ENCODE measurements at places on chromosomes 2 and 18.
A peak's percentile ranks its signal among the peaks of the same experiment; 100 is the strongest.

GRCh38 chr2:217694291-217694690, 308.5 kb downstream of the TNS1 start:
- no peak for DNase-seq

- DNase-seq = no peak
Measured at GRCh38 chr2:175166216-175166824, 1.7 kb downstream of the ATF2 start.

GRCh38 chr2:234254783-234255521, 204.4 kb downstream of the SPP2 start:
- DNase-seq = no peak

DNA sequence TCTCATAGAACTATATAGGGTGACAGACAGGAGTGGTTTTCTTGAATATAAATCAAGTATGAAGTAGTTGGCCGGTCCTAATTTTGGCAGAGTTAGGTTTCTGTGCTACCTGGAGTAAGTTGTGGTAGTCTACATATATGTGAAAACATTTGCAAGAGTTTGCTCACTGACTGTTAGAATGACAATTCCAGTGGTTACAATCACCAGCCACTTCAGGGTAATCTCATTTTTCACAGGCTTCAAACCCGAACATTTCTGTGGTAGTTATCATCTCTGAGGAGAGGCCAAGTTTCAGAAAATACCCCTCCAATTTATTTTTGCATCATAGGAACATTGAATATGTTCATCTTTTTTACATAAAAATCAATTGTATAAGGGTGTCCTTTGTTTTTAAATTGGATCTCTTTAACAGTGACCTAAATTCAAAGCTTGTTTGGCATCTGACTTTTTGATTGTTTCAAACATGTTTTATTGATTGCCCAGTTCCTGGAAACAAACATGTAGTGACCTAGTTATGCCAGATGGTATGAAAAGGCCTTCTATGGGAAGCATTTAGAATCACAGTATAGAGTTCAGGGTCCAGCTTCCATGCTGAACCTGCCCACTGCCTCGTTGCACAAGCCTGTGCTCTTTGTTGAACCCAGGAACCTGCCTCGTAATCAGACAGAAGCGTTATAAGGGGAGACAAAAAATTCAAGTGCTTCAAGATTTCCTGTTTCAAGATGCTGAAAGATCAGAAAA, 250.6 kb downstream of the LTBP1 start:
- no peak for DNase-seq

DNA sequence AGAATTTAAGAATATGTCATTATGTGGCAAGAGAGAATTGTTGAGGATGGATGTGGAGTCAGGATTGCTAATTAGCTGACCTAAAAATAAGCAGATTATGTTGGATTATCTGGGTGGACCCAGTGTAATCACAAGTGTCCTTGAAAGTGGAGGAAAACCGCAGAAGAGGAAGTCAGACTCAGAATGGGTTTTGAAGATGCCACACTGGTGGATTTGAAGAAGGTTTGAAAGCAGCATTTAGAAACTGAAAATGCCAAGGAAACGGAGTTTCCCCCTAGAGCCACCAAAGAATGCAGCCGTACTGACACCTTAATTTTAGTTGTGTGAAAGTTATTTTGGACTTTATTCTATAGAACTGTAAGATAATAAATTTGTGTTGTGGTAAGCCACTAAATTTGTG, 41.6 kb upstream of the DPP10 start:
- DNase-seq = no peak

- DNase-seq = no peak
Measured at GRCh38 chr2:181185421-181185820, 205.0 kb downstream of the UBE2E3 start.

GRCh38 chr2:13034861-13035260, 318.1 kb downstream of the TRIB2 start:
- no peak for DNase-seq

DNA sequence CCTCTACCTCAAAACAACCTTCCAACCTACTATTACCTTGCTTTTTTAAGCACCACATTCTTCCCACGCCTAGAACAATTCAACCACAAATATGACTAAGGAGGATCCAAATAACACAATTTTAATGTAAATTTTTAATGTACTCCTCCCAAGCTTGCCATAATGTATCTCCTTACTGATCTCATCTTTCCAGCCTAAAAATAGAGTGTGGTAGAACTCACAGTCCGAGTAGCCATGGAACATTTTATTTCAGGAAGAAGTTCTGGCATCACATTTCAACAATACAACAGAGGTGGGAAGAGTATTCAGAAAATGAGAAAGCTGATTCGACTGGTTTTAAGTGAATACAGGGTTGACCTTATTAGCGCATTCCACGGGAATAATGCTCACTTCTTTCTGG, 15.4 kb downstream of the FEZ2 start:
- no peak for DNase-seq

DNA sequence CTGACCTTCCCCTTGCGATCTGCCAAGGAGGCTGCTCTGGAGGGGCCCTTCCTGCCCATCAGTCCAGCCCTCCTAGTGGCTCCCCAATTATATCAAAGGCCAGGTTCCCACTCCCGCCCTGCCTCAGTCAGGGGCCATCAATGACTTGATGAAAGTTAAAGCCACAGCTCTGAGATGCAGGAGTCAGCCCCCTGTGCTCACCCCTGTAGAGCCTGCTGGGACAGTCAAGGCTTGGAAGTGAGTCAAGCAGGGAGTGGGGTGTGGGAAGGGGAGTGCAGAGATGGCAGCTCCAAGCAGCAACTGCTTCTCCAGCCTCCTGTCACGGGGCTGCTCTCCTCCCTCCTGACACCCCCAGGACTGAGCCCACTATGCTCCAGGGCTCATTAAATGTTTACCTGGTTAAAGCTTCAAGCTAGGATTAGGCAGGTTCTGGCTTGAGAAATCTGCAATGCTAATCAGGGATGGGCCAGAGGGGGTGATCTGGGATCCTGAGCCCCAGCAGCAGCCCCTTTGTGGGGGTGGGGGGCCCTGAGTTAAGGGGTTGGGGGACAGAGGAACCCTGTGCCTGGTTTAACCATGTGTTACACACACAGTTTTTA, 42.7 kb upstream of the ALK start:
- no peak for DNase-seq

DNA sequence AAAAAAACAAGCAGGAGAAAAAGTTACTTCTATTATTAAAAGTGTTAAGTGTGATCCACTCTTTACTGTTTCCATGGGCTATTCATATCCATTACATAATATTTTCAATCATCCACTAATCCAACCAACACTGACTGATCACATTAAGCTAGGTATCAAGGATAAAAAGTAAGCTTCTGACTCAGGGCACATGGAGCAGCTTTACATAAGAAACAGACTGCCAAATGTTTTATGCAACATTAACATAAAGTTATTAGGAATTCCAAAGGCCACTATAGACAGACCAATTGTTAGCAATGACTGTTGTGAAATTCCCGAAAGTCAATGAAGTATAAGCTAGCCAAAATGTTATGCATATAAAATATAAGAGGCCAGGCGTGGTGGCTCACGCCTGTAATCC, 277.6 kb downstream of the ZEB2 start:
- no peak for DNase-seq

- no peak for DNase-seq
Measured at GRCh38 chr2:237053066-237053465, 32.6 kb upstream of the COPS8 start.

GRCh38 chr2:41930807-41931566, 116.8 kb upstream of the PKDCC start:
- no peak for DNase-seq

GRCh38 chr2:118823633-118824032, 23.8 kb downstream of the EN1 start:
- DNase-seq = no peak

GRCh38 chr2:21155365-21156136, 31.8 kb downstream of the TDRD15 start:
- no peak for DNase-seq

DNA sequence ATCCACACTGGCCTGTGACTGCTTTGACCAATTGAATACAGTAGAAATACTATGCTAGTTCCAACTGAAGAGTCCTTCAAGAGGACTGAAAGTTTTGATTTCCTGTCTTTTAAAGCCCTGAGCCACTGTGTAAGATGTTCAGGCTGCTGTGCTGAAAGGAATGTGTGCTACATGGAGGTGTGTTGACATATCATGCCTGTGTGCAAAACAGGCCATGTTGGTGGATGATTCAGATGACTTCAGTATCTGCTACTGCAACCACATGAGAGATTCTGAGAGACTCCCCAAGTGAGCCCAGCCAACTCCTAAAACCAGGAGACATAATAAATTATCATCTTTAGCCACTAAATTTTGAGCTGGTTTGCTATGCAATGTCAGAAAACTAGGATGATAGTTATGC, 662.9 kb downstream of the ZEB2 start:
- DNase-seq = no peak

DNA sequence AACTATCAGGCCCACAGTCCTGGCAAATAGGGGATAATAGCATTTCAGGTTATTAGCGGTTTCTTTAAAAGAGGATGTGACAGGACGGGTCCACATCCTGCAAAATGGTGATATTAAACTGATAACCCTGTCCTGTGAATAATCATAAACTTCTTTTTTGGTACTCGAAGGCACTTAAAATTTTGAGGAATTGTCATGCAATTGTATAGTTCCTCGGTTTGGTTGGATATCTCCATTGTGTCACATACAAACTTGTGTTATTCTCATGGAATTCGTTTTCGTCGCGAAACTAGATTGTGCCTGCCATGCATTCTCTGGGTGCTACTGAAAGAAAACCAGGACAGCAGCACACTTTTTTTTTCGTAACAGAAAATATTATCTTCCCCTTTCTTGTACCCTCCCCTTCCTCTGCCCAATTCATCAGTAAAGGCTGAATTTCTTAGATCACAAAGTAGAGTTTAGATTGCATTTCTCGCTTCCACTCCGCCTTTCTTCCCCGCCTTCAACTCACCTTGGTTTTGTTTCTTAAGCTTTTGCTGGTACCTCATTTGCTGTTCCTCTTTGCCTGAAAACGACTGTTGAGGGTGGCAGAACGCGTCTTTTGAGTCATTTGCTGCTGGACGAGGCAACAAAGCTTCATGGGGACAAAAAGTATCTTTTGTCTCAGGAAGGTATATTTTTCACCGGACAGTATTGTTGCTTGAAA, 1.3 kb downstream of the CERS6 start:
- DNase-seq = peak; percentile 45

GRCh38 chr2:174764280-174765255, at the start of gene CHRNA1:
Gene CHRNA1 (minus strand): TSS chr2:174764472. CDS start chr2:174764394, 78 bp downstream.
- DNase-seq = no peak

- DNase-seq = peak; percentile 53
Measured at GRCh38 chr2:121071034-121071504, 213.9 kb downstream of the TFCP2L1 start.

DNA sequence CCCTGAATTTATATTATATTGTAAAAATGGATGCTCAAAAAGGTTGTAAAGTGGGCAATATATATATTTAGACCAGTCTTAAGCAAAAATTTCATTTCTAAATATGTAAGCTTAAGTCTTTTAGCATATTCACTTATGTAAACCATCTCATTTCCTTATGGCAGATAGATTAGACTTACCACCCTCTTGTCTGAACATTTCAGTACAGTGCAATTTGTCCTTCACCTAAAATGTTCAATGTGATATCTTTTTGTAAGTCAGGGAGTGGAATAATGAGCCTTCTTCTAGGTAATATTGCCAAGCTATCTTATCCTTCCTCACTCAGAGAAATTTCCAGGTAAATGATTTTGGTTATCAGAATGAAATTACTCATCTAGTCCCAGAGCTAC, 92.3 kb downstream of the KLF7 start:
- DNase-seq = no peak

GRCh38 chr18:22344908-22345670, 72.6 kb downstream of the CTAGE1 start:
- no peak for DNase-seq

DNA sequence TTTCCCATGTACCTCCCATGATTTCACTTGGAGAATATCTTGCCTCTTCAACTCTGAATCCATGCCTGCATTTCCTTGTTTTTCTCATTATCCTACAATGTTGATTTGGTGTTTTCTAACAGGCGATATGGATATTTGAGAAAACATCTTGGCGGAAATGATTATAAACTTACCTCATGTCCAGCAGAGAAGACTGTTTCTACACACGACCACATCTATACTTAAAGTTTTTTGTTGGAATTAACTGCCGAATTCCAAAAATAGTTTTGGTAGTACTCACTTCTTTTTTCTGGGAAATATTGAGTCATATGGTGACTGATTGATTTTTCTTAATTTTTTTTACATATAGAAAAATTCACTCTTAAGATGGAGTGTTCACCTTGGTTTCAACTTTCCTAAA, 41.4 kb upstream of the TMEFF2 start:
- DNase-seq = no peak

GRCh38 chr18:76525911-76526310, 30.9 kb upstream of the ZNF516 start:
- DNase-seq = no peak

DNA sequence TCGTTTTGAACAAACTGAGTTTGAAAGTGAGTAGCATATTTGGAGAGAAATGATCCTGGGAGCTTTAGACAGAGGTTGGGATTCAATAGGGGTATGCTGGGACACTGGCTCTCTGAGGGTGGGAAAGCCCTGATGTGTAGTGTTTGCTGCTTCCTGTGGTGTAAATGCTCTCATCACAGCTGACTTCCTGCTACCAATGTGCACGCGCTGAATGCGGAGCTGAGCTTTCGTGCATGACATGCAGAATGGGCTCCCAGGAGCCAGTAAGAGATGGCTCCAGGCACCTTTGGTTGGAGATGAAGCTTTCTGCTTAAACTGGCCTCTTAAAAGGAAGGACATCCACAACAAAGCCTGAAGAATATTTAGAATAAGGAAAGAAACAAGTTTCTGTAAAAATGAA, 224.1 kb upstream of the CCDC150 start:
- DNase-seq = peak; percentile 9

GRCh38 chr18:28398471-28398870, 221.5 kb upstream of the CDH2 start:
- DNase-seq = no peak

- DNase-seq = peak; percentile 36
Measured at GRCh38 chr18:13287372-13287771, 68.8 kb downstream of the LDLRAD4 start.

- DNase-seq = no peak
Measured at GRCh38 chr2:119261493-119262225, 38.0 kb downstream of the STEAP3 start.

- peak; percentile 8 for DNase-seq
Measured at GRCh38 chr2:20313659-20314058, 37.0 kb downstream of the PUM2 start.

GRCh38 chr2:196290569-196290968, 119.2 kb upstream of the STK17B start:
- DNase-seq = no peak

DNA sequence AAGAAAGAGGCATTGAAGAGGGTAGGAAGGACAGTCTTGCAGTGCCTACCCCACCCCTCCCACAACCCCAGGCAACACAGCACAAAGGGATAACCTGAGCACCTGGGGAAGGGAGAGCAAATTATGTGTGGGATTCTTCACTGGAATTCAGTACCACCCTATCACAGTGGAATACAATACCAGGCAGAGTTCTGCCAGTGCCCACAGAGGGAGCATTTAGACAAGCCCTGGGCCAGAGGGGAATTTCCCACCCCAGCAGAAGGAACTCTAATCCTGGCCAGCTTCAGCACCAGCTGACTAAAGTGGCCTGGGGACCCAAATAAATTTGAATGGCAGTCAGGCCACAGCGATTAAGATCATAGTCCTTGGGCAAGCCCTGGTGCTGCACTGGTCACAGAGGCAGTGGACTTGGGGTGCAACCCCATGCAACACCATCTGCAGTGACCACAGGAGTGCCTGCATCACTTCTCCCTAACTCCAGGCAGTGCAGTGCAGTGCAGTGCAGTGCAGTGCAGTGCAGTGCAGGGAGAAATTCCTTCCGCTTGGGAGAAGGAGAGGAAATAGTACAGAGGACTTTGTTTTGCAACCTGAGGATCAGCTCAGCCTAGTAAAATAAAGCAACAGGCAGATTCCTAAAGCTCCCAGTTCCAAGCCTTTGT, 147.8 kb upstream of the SRD5A2 start:
- DNase-seq = no peak
